AG10803 (cell line): ENCODE measurements at places on chromosomes 16 and 17.

DNA sequence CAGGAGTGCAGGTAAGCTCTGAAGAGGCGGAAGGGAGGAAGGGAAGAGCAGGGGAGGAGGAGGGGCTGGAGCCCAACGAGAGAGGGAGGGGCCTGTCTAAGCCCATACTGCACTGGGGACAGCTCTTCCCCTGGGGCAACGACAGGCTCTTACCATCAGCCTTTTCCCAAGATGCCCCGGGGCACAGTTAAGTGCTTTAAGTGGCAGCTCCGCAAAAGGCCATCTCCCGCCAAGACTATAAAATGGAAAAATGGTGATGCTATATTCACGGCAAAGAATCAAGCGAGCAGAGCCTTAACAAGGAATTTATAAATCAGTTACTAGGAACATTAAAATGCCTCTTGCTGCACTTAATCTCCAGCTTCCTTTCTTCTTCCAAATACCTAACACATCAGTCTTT, 110.2 kb upstream of the NLRP1 start:
- DNase-seq: no peak

DNA sequence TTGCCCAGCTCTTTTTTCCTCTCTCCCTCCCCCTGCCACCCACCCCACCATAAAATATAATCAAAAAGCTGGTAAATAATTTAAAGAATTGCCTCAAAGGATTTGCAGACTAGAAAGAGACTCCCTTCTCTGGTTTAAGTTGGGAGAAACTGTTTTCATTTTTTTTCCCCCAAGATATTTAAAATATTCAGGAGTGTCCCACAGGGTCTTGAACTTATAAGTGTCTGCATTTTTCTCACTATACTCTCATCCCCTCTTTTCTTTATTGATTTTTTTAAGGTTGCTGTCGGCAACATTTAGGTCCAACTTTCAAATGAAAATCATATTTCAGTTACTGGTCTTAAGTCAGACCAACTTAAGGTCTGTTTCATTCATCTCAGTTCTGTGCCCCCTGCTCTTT, 210.2 kb downstream of the MSI2 start:
- DNase-seq: no peak

DNA sequence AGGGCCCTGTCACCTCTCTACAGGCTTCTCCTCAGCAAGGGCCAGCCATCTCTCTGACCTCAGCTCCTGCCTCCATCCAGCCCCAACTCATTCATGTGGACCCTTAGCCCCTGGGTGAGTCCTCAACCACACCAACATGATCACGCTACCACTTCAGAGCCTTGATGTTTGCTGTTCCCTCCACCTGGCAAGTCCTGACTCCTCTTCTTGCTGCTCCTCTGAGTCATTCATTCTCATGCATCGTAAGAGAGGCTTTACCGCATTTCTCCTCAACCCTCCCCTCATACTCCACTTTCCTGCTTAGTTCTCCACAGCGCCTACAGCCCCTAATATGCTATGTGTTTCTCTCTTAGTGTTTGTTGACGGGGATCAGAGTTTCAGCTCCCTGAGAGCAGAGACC, 99.9 kb downstream of the C17orf67 start:
- DNase-seq: no peak

DNA sequence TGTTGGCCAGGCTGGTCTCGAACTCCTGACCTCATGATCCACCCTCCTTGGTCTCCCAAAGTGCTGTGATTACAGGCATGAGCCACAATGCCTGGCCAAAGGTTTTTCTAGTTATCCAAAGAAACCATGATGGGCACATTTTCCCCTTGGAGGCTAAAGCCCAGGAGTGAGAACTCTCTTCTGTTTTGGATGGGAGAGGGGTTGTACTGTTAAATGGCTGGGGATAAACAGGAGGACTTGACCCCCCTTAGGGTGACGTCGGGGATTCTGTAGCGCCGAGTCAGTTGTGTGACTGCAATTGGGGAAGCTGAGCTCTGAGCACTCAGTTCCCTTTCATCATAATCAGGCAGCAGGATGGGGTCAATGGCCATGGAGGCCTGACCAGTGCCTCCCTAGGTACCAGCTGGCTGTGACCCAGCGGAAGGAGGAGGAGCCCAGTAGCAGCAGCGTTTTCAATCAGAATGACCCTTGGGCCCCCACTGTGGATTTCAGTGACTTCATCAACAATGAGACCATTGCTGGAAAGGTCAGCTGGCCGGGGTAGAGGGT, 4.1 kb downstream of the AOC3 start:
- DNase-seq: no peak

- no peak for DNase-seq
Measured at GRCh38 chr16:71767060-71767900, 41.4 kb downstream of the AP1G1 start.

DNA sequence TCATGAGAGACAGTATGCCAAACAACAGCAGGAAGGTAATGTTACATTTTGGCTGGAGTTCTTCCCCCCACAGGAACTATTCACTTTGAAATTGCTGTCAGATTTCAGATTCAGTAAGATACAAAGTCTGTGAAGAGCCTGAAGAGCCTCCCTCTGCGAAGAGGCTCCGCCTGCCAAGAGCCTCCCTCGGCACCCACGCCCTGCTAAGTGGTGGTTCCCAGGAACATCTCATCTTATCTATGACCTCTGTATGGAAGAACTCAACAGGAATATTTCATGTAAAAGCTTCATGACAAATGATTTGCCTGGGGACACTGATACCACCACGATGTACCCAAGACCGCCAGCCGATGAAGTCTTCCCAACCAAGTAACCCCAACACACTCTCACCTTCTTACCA, 3.2 kb downstream of the ZC3H7A start:
- no peak for DNase-seq

GRCh38 chr16:50040710-50041109, 15.7 kb downstream of the CNEP1R1 start:
- no peak for DNase-seq

- DNase-seq: no peak
Measured at GRCh38 chr17:76642994-76643393, 563 bp downstream of the ST6GALNAC1 start.

DNA sequence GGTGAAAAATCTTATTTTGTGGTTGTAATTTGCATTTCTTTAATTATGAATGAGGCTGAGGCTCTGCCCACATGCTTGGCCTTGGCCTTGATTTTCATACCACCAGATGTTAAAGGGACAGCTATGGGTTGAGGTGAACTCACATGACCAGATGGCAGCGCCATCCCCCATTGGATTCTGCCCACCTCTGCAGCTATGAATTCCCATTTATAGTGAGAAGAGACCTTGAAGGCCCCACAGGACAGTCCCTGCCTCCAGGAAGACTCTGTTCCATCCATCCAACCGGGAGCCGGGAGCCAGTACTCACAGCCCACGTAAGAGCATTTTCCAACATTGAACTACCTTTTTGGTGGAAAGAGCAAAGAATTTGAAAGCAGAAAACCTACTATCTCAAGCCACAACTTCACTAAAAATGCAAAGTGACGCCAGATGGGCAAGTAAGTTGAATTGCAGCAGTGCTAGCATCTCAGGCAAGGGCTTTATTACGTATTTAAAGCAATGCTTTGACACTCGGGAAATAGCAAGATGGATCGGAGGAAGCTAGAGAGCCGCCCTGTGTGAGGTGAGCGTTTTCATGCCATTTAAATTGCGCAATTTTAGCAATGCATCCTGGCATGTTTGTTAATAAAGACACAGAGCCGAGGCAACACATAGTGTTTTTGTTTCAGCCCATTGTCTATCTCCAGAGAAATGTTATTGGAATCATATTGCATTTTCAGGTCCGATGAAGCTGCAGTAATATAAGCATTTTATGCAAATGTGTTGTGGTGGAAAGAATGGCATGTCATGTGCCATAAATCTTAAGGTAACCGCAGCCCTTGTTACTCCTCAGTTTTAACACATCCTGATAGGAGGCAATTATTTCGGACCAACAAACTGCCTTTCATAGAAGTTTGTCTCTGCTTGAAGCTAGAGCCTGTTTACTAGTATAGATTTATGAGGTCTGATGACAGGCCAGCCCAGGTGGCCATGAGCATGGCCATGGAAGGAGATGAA, 273.4 kb upstream of the TNRC6C start:
- no peak for DNase-seq

GRCh38 chr17:6796887-6797490, 21.0 kb downstream of the FBXO39 start:
- peak; percentile 54 for DNase-seq

GRCh38 chr16:8847145-8847544, 21.7 kb downstream of the CARHSP1 start:
- DNase-seq: no peak

DNA sequence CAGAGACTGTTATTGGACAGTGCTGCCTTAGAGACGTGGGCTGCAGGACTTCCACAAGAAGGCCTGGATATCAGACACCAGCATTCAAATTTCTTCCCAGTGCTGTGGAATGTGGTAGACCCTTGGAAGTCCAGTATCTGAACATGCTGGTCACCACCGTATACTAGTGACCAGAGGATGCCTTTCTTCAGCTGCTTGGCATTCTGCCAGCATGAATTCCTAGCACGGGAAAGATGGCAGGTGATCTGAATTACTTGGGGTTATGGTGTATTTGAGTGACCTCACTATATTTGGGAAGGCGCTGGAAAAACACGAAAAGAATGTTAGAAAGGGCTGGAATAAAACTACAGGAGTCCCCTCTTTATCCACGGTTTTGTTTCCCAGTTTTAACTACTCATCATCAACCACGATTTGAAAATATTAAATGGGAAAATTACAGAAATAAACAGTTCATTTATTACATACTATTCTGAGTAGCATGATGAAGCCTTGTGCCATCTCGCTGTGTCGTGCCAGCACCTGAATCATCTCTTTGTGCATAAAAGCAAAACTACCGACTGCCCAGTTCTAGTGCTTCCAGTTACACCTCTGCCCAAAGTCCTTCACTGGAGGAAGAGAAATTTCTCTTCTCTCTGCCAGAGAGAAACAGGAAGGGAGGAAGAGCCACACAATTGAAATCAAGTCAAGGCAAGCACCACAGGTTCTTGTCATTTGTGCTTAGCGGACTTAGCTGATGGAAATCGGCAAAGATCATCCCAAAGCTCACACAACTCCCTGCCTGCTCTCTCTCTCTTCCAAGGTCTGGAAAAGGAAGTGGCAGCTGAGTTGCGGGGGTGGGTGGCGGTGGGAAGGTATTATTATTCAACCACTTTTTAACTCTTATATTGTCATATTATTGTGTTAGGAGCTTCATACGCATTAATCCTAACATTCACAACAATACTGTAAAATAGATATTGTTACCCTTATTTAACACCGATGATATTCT, 1.4 kb upstream of the CHST4 start:
- no peak for DNase-seq

GRCh38 chr16:10180771-10181163, 1.5 kb downstream of the GRIN2A start:
- DNase-seq: no peak

DNA sequence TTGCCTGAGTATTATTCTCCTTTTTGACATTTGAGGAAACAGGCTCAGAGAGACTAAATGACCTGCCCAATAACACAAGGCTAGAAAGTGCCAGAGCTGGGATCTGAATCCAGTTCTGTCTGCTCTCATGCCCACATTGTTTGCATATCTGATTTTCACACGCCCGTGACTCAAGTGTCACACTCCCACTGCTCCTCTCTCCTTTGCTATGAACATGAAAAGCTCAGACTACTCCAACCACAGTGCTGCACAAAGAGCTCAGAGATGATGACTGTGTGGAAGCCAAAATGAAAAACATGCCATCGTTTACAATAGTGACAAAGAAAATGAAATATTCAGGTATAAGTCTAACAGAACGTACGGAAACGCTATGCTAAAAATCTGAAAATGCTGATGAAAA, 107.9 kb downstream of the SMG6 start:
- DNase-seq: peak; percentile 61

- no peak for DNase-seq
Measured at GRCh38 chr16:49593424-49594040, 219.9 kb downstream of the C16orf78 start.

GRCh38 chr17:12866244-12866643, 76.9 kb downstream of the ARHGAP44 start:
- DNase-seq: no peak

DNA sequence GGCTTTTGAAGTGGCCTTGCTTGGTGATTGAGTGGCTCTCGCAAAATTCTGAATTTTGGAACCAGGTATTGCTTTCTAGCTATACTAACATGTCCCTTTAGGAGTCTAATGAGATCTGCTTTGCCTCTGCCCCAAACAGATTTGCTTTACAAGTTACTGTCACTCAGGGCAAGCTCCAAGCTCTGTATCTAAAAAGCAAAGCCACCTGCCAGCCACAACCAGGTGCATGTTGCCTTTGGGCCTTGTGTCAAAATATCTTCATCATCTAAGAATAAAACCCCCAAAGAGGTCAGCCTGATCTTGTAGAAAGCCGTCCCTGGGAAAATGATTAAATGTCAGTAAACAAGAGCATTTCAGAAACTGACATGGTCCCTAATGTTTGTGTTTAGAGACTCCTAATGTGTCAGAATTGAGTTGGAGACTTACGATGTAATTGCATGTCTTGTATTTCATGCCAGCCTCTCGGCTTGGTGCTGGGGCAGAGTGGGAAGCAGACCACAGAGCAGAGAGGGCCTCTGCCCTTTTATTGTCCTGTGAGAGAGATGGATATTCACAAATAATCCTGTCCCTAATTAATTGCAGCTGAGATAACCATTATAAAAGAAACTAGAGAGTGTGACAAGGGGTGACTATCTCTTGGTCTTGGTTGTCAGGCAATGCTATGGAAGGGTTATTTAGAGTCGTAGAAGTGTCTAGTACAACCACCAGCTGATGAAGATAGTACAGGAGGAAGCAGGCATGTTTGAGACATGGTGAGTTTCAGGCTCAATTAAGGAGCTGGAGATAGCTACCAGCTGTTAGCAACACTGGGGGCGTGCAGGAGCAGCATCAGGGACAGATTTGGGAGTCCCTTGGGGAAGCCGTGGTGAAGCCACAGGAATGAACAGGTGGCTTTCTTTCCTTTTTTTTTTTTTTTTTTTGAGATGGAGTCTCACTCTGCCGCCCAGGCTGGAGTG, 90.7 kb downstream of the PITPNC1 start:
- DNase-seq: peak; percentile 58

- no peak for DNase-seq
Measured at GRCh38 chr17:76689859-76690258, 20.9 kb downstream of the MXRA7 start.

- peak; percentile 31 for DNase-seq
Measured at GRCh38 chr16:83542491-83542890, 265.3 kb upstream of the HSBP1 start.

DNA sequence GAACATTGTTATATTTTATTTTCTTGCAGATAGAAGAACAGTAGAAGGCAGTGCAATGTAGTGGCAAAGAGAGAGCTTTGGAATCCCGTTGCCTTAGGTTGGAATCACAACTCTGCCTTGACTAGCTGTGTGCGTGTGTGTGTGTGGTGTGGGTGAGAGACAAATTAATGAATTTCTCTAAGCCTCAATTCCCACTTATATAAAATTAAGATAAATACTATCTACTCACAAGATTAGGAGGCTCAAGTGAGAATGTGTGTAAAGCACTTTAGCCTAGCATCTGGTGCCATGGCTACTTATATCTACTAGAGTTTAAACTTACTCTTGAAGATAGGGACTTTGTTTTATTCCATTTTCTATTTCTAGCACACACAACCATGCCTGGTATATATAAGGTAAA, 12.8 kb downstream of the CPD start:
- DNase-seq: no peak

- DNase-seq: no peak
Measured at GRCh38 chr17:75922173-75922961, 17.7 kb upstream of the MRPL38 start.

GRCh38 chr17:5585836-5586521, 1.7 kb upstream of the NLRP1 start:
- peak; percentile 25 for DNase-seq
